ENCODE measurements at places on chromosomes 13 and 19. TPM values are rescaled to one million over a fixed set of nuclear protein-coding genes. Genes with fewer than 3 reads are reported as not detected.
A peak's percentile ranks its signal among the peaks of the same experiment; 100 is the strongest.

- peak overlapping the region; percentile 91 for H3K4me3 ChIP-seq
- no peaks in the 10 kb centered on the region for H3K27me3 ChIP-seq
- peak; percentile 97 for DNase-seq
- H3K4me1 ChIP-seq: peaks cover 37% of the 10 kb centered on the region
Observed at GRCh38 chr13:50124536-50125303, 109.5 kb downstream of the KCNRG start.

DNA sequence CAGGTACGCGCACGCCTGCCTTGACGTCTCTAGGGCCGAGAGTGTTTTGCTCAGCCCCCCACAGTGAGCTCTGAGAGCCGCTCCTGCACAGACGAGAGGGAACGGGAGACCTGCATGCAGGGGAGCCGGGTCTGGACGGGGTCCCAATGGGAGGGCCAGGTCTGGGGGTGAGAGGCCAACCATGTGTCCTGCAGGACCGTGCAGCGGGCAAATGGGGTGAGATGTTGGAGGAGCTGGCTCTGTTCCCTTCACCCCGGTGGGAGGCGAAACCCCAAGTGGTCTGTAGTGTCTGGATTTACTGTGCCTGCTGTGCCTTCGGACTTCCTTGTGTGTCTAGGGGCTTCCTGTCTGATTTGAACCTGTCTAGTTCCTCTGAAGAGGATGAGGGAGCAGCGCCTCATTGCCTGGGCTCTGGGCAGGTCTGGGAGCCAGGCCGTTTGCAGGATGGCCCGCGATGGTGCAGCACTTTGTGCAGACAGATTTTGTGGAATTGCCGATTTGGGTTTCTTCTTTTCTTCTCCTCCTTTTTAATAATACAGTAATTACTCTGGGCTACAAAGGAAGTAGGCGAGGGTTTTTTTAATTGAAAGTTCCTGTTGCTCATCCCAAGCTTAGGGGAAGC, 2.1 kb downstream of the CSNK1G2 start:
- H3K27me3 ChIP-seq: no peaks in the 10 kb centered on the region
- peak overlapping the region; percentile 84 for H3K4me3 ChIP-seq

DNA sequence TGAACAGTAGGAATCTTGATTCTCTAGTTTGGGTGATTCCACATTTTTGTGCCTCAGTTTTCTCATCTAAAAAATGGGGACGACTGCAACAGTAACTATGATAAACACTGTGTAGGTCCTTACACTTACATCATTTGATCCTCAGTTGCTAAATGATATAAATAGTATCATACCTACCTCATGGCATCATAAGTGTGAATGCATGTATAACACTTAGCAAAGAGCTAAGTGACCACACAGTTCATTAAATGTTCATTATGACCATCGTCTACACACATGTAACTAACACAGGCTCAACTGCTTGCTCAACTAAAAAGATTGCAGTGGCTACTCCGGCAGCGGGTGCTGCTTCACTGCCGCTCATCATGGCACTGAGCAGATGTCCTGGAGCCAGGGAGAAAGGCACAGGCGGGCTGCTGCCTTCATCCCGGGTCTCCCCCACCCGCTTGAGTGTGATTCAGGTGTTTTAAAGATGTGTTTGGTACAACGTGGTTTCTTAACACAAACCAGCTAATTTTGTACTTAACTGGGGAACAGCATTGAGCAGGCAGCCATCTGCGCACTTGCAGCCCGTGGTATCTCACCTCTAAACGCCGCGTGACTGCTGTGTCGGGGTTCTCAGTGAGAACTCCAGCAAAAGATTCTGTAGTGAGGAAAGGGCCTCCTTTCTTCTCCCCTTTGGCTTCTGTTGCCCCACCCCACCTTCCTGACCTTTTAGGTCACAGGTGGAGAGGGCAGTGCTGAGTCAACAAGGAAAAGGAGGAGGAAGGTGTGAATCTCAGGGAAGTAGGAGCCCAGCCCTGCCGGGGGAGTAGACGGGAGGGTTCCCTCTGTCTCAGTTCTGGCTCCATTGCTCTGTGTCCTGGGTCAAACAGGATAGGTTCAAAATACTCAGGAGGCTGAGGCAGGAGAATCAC, 11.7 kb upstream of the ACTN4 start:
- no peaks in the 10 kb centered on the region for H3K4me1 ChIP-seq
- no peak for DNase-seq
- no peak overlapping the region for H3K27ac ChIP-seq
- no peak overlapping the region for H3K4me3 ChIP-seq

DNA sequence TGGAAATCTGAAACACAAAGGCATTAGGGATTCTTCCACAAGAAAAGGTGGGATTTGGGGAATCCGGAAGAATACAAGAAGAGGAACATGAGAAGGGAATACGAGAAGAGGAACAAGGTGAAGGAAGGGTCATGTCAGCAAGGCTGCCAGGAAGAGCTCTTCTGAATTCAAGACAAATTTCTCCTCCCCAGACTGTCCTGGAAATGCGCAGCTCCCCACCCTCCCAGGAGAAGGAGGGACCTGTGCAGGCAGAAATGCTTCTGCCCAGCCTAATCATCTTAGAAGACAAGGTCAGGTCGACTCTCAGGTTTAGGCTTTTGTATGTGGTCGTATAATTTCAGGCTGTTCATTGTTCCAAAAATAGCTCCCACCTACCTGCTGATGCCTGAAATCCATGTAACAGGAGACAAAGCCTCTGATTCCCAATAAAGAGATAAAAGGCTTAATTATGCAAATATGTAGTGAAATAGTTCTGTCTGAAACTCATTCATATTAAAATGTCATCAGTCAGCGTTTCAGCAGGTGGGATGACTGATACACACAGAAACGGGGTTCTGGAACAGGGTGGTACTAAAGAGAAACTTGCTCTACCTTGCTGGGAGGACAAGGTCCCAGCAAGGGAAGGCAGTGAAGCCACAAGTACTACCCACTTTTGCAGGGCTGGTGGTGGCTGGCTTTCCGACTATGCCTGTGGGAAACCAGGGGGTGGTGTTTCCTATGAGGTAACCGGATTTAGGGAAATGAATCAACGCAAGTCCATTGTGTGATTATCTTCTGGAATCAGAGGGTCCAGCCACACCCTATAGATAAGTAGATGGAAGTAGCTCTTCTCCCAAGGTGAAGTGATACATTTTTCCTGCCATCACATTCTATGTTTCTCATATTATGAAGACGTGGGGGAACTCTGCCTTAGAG, 76.1 kb downstream of the KL start:
- peak; percentile 29 for DNase-seq
- H3K27ac ChIP-seq: no peak overlapping the region
- no peak overlapping the region for H3K4me3 ChIP-seq
- H3K4me1 ChIP-seq: peaks cover 5% of the 10 kb centered on the region
- H3K36me3 ChIP-seq: no peaks in the 10 kb centered on the region

DNA sequence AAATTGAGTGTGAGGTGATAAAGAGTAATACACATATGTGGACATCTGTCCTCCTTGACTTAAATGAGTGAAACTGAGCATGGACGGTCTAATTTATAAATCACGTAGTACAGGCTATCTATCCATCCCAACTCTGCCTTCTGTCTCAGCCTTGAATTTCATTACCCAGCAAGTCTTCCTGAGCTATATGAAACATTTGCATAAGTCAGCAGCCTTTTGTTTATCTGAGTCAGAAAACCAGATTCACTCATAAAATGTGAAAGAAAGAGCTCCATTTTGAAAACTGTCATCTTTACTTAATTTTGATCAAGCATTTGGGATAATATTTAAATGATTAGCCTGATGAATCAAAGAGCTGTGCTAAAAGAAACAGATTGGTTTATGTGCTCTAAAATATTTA, 197.9 kb downstream of the LHFPL6 start:
- H3K27ac ChIP-seq: peak overlapping the region; percentile 70
- no peaks in the 10 kb centered on the region for H3K27me3 ChIP-seq
- no peaks in the 10 kb centered on the region for H3K36me3 ChIP-seq
- peaks cover 87% of the 10 kb centered on the region for H3K4me1 ChIP-seq
- DNase-seq: peak; percentile 46
- no peak overlapping the region for H3K4me3 ChIP-seq

GRCh38 chr19:8510589-8511115, 3.3 kb downstream of the ZNF414 start:
- H3K27ac ChIP-seq: no peak overlapping the region
- no peak for DNase-seq
- peaks cover 11% of the 10 kb centered on the region for H3K36me3 ChIP-seq

DNA sequence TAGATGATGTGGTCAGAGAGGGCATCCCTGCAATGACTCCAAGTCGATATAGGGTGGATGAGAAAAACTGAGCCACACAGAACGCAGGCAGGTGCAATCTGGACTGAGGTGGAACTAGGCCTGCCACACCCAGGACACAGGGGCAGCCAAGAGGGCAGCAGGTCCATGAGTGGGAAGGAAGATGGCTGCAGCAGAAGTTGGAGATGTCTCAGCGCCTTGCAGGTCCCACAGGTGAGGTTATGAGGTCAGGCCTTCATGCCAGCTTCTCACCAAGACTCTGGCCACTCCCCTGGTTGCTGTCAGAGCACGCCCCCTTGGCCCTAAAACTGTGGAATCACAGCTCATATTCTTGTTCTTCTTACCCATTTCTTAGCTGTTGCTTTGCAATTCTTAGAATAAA, 147.7 kb upstream of the VSTM2B start:
- no peak overlapping the region for H3K4me3 ChIP-seq
- H3K27me3 ChIP-seq: no peaks in the 10 kb centered on the region
- H3K27ac ChIP-seq: no peak overlapping the region
- no peaks in the 10 kb centered on the region for H3K36me3 ChIP-seq
- DNase-seq: no peak

- H3K27me3 ChIP-seq: no peaks in the 10 kb centered on the region
- H3K27ac ChIP-seq: no peak overlapping the region
- DNase-seq: no peak
- peaks cover 8% of the 10 kb centered on the region for H3K36me3 ChIP-seq
- H3K4me3 ChIP-seq: no peak overlapping the region
Observed at GRCh38 chr19:10102787-10103236, 334 bp upstream of the ANGPTL6 start.

DNA sequence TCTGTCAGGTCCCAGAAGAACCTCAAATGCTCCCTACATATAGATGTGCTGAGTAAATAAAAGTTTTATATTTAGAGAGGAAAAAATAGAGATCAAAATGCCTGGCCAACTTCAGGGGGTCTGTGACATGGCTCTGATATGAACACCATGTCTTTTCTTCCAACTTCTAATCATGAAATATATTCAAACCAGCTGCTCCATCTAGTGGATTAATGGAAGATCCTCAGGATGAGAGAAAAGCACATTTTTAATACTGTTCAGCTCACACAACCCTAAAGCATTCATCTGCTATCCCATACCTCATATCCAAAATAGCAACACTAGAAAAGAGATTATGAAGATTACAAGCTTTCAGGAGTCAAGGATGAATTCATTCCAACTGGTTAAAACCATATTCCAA, 56.0 kb upstream of the DOCK9 start:
- H3K4me1 ChIP-seq: no peaks in the 10 kb centered on the region
- H3K36me3 ChIP-seq: no peaks in the 10 kb centered on the region
- no peak overlapping the region for H3K27ac ChIP-seq
- H3K4me3 ChIP-seq: no peak overlapping the region
- H3K27me3 ChIP-seq: no peaks in the 10 kb centered on the region
- DNase-seq: peak; percentile 61

- no peak overlapping the region for H3K4me3 ChIP-seq
- H3K36me3 ChIP-seq: no peaks in the 10 kb centered on the region
- H3K4me1 ChIP-seq: no peaks in the 10 kb centered on the region
- peaks cover 40% of the 10 kb centered on the region for H3K27me3 ChIP-seq
- no peak for DNase-seq
- no peak overlapping the region for H3K27ac ChIP-seq
Observed at GRCh38 chr13:97005625-97006262, 11.5 kb upstream of the OXGR1 start.

- peak overlapping the region; percentile 75 for H3K4me3 ChIP-seq
- H3K4me1 ChIP-seq: peaks cover 21% of the 10 kb centered on the region
- peak overlapping the region; percentile 88 for H3K27ac ChIP-seq
- H3K36me3 ChIP-seq: no peaks in the 10 kb centered on the region
Observed at GRCh38 chr13:31200637-31200971, 829 bp downstream of the B3GLCT start.

- no peak overlapping the region for H3K27ac ChIP-seq
- H3K4me3 ChIP-seq: no peak overlapping the region
- no peaks in the 10 kb centered on the region for H3K27me3 ChIP-seq
- no peaks in the 10 kb centered on the region for H3K36me3 ChIP-seq
Observed at GRCh38 chr19:33394723-33395560, 21.4 kb downstream of the CEBPG start.

DNA sequence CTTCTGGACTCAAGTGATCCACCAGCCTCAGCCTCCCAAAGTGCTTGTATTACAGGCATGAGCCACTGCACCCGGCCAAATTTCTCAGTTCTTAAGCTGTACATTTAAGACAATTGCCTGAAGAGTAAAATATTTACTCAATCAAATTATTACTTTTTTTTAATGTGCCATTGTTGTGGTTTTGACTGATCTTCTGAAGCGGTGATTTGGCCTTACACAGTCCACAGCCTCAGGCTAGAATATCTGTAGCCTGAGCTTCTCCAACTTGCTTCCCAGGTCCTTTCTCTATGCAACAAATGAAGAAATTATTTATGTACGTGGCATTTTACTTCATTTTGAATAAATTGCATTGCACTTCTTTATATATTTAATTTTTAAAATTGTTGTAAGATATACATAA, 281.3 kb downstream of the KLF5 start:
- DNase-seq: no peak
- H3K4me3 ChIP-seq: no peak overlapping the region
- no peak overlapping the region for H3K27ac ChIP-seq
- H3K27me3 ChIP-seq: no peaks in the 10 kb centered on the region
- no peaks in the 10 kb centered on the region for H3K36me3 ChIP-seq
- H3K4me1 ChIP-seq: peaks cover 11% of the 10 kb centered on the region

DNA sequence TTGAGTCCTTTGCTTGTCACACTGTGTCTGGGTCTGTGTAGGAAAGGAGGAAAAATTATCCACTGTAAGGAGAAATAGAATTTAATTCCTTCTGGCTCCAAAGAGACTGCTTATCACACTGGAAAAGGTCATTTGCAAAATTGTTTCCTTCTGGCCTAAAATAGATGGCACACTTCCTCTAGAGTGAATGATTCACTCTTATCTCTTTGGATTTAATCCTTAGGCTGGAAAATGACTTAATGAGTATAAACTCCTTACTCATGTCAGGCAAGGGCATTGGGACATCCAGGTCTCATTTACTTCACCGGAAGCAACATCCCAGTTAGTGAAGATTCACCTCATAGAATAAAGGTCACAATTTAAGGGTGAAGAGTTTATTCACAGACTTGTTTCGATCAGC, 293.6 kb downstream of the OXGR1 start:
- H3K27ac ChIP-seq: no peak overlapping the region
- no peak for DNase-seq
- no peaks in the 10 kb centered on the region for H3K27me3 ChIP-seq
- no peaks in the 10 kb centered on the region for H3K4me1 ChIP-seq

CCL25 gene
- total RNA-seq: not detected

ZNF525 gene
- 8.7 TPM for total RNA-seq

FUZ gene
- 64.3 TPM for total RNA-seq

ZNF546 gene
- total RNA-seq: 5.5 TPM

NCCRP1 gene
- not detected for total RNA-seq
